ENCODE measurements at places on chromosomes 7 and 10. TPM values are rescaled to one million over a fixed set of nuclear protein-coding genes. Genes with fewer than 3 reads are reported as not detected.

- peak; percentile 82 for DNase-seq
These were observed at the start of gene CUL1 for GRCh38 chr7:148698397-148699023. Gene CUL1, plus strand, starts transcription at chr7:148698903. Its CDS starts 31,220 bp downstream, at chr7:148730123.

DNA sequence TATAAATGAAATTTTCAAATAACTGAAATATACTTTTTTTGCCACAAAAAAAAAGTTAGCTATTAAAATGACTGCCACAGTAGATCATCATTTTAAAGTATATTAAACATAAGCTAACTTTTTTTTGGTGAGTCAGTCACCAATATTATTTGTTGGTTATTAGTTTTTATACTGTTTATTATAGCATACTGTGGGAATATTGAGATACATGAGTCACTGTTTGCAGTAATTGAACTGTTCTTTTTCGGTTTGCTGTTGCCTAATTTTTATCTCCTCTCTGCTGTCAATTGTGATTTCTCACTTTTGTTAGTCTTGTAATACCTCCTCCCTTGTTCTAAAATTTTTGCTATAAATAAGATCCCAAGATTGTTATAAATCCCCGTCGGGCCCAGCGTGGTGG, 45.7 kb downstream of the BTAF1 start:
- DNase-seq = no peak

The PDAP1 gene
- 26.5 TPM for polyA plus RNA-seq

The UFSP1 gene
- 0.34 TPM for polyA plus RNA-seq

DNA sequence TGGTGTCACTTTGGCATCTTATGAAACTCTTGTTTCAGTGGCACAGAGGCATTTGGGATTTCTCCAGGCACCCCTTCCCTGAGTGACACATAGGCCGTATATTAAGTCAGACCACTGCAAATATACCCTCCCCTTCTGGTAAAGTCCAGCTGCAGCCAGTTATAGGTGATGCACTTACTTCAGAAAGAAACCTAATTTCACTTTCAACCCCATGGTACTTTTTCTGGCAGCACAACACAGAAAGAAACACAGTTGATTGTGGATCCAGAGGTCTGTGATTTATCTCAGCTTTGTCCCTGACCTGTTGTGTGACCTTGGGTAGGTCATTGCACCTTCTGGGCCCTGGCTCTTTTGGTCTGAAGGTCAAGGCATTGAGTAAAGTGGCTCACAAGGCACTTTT, 173.2 kb downstream of the BUB3 start:
- DNase-seq = no peak

GRCh38 chr7:31192986-31193385, 140.9 kb downstream of the ADCYAP1R1 start:
- no peak for DNase-seq

DNA sequence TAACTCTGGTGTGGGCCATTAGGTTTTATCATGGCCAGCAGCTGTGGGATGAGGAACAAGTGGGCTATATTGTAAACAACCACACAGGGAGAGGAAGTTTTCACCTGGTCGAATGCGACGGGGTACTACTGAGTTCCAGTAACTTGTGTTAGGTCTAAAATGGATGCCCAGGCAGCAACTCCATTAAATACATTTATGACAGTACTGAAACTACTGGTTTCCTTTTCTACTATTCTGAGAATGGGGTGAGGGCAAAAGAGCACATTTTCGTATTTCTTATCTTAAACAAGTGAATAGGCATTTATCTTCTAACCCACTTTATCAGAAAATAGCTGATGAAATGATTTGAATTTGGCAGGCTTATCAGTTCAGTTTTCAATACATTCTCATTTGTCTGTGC, 109.7 kb downstream of the C1GALT1 start:
- no peak for DNase-seq

GRCh38 chr10:68362590-68362989, 29.9 kb upstream of the PBLD start:
- peak; percentile 11 for DNase-seq

The ADAM12 gene
- polyA plus RNA-seq = not detected

DNA sequence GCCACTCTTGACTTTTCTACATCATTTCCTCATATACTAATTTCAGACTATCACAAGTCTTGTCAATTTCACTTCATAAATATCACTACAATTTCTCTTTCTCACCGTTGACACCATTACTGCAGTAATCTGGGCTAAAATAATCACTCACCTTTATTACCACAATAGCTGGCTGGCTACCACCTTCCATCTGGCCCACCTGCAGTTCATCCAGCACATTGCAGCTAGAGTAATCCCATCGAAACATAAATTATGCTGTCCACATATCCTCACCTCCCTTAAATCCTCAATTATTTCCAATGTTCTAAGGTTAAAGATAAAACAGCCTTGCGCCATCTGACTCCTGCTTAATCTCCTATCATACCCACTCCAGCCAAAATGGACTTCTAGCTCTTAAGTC, 16.0 kb downstream of the DGKB start:
- DNase-seq = no peak

The ZNF467 gene
- 1.2 TPM for polyA plus RNA-seq

DNA sequence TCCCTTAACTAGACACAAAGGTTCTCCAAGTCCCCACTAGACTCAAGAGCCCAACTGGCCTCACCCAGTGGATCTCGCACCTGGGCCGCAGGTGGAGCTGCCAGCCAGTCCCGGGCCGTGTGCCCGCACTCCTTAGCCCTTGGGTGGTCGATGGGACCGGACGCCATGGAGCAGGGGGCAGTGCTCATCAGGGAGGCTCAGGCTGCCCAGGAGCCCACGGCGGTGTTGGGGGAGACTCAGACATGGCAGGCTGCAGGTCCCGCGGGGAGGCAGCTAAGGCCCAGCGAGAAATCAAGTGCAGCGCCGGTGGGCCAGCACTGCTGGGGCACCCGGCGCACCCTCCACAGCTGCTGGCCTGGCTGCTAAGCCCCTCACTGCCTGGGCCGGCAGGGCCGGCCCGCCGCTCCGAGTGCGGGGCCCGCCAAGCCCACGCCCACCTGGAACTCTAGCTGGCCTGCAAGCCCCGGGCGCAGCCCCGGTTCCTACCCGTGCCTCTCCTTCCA, 130.5 kb downstream of the RALA start:
- DNase-seq = no peak

GRCh38 chr10:125011926-125012705, 70.2 kb downstream of the ZRANB1 start:
- DNase-seq = no peak

The AKR1C2 gene
- polyA plus RNA-seq = not detected

GRCh38 chr7:151608031-151608551, 88.4 kb upstream of the RHEB start:
- DNase-seq = no peak

- no peak for DNase-seq
These were observed 20.8 kb downstream of the ADCY1 start for GRCh38 chr7:45594745-45595535.

GRCh38 chr7:1951159-1951536, 281.1 kb downstream of the ELFN1 start:
- no peak for DNase-seq

GRCh38 chr7:28481091-28481926, 69.0 kb downstream of the CREB5 start:
- DNase-seq = no peak

The SHH gene
- not detected for polyA plus RNA-seq

The TMEM213 gene
- polyA plus RNA-seq = not detected

DNA sequence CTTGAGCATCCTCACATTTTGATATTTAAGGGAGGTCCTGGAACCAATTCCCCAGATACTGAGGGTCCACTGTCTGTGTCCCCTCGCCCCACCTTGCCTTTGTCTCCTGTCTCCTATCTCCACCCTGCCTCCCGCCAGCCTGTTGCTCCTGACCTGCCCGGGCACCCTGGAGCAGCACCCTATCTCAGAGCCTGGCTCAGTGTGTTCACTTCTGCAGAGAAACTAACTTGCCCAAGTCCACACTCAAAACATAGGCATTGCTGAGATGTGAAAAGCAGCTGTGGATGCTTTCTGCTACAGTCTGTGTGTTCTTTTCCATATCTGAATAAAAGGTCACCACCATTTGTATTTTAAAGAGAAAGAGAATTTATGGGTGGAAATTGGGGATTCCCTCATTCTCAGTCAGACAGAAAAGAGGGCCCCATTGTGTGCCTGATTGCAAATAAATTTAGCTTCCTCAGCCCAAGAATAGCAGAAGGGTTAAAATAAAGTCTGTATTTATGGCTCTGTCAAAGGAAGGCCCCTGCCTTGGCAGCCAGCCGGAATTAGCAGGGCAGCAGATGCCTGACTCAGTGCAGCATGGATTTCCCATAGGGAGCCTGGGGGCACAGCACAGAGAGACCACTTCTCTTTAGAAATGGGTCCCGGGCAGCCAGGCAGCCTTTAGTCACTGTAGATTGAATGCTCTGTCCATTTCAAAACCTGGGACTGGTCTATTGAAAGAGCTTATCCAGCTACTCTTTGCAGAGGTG, 161.3 kb downstream of the EGFR start:
- no peak for DNase-seq

The C10orf53 gene
- not detected for polyA plus RNA-seq

- no peak for DNase-seq
These were observed 29.7 kb downstream of the STMP1 start for GRCh38 chr7:135692055-135692454.

The DRGX gene
- polyA plus RNA-seq = not detected

The SFRP5 gene
- not detected for polyA plus RNA-seq

The HECW1 gene
- not detected for polyA plus RNA-seq

The RNF32 gene
- 3.4 TPM for polyA plus RNA-seq

The TAS2R3 gene
- polyA plus RNA-seq = not detected

GRCh38 chr7:96009148-96009547, 236.8 kb downstream of the DYNC1I1 start:
- DNase-seq = no peak

DNA sequence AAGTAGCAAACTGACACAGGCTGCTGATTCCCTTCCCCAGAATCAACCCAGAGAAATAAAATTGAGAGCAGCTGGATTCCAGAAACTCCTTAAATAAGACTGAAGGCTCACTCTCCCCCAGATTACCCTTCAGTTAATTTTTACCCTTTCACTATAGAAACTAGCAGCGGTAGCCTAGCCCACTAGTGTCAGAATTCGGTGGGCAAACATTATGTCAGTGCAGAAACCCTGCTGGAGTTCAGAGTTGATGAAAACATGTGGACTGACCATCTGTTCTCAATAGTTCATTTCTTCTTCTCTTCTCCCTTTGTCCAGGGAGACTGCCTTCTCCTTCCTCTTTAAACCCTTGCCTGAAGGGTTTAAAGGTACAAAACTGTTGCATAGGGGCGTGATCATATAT, 100.1 kb downstream of the PODXL start:
- DNase-seq = no peak

- no peak for DNase-seq
These were observed 357.6 kb upstream of the CELF2 start for GRCh38 chr10:10660054-10660453.

- DNase-seq = no peak
These were observed 138.1 kb downstream of the ADAM22 start for GRCh38 chr7:88071994-88072714.

DNA sequence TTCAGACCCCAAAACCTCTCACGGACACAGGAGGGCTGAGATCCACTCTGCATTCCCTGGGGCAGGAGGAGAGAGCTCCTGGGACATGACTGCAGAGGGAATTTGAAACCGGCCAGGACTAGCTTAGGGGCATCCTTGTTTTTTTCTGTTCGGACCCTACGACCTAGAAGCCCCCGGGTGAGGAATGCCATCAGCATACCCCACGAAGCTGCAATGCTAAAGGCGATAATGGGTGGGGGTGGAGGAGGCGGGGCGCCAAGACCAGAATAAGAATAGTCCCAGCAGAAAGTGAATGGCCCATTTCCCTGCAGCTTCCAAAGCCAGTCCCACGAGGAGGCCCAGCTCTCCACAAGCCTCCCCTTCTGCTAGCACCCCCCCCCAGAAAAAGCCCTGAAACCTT, 4.0 kb downstream of the PDGFA start:
- no peak for DNase-seq

DNA sequence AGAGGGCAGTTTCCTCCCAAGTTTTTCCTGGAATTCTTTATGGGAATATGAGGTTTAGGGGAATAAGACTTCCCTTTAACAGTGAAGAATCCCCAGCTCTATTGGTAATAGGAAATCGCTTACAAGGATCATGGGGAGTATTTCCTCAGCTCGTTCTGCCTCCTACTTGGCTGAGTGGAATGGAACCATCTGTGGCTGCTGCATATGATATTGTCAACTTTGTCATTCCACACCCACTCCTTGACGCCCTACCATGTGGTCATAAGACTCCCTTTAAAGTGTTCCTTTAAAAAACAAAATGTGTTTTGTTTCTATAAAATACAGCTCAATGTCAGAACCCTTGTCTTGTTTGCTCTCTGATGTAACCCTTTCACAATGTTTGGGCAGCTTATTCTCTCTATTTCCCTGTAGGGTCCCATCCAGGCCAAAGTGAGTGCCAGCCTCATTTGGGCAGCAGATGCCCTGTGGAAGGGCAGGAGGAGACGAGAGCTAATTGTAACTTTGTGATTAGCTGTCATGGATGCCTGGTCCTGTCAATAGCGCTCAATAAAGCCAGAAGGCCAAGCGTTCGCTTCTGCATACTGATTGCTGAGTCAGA, 33.8 kb upstream of the ATRNL1 start:
- no peak for DNase-seq

DNA sequence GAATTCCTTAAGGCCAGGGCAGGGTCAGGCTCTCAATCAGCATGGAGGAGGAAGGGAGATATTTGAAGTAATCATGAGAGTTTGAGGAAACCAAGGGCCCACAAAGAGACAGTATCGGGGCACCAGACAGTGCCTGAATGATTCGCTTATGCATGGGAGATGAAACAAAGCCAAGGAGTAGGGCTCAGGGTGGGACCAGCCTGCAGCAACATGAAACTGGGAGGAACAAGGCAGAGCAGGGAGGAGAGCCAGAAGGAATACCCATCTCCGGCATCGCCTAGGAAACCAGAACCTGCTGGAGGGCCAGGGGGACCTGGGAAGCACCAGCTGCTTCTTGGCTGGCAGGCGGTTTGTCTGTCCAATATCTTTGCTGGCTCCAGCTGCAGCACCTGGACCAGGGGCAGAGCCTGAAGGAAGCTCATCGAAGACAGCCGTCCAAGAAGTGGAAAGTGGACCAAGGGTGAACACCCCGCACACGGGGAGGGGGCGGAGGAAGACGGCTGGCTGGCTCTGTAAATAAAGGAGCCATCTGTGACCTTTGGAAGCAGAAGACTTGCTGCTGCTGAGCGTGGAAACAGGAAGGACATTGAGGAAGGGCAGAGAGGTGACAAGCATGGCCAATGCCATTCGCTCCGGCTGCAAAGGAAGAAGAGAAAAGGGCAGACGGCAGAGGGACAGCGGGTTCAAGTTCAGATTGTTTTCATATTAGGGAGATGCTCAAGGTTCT, 34.4 kb upstream of the ECHDC3 start:
- no peak for DNase-seq

GRCh38 chr7:116957874-116958273, 4.6 kb downstream of the ST7 start:
- DNase-seq = no peak

The COL17A1 gene
- not detected for polyA plus RNA-seq

The SPDYE16 gene
- not detected for polyA plus RNA-seq

DNA sequence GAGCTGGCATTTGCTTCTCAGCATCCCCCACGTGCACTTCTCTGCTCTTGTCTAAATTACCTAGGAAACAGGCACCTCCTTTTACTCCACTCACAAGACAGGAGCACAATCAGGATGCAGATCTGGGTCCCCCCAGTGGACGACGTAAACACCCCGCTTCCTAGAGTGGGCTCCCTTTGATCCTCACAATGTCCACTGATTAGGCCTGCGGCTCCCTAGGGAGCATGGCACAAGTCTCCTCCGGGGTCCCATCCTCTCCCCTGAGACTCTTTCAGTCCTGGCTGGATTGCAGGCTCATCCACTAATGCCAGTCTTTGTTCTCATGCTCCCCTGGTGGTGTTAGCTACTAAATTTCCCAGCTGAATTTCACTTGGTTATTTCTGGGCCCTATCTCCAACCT, 98.3 kb downstream of the GLI3 start:
- no peak for DNase-seq
